ENCODE measurements at places on chromosomes 13 and 19.

GRCh38 chr13:111666164-111666776 is 345.8 kb downstream of the TEX29 start:
- no peak for DNase-seq

DNA sequence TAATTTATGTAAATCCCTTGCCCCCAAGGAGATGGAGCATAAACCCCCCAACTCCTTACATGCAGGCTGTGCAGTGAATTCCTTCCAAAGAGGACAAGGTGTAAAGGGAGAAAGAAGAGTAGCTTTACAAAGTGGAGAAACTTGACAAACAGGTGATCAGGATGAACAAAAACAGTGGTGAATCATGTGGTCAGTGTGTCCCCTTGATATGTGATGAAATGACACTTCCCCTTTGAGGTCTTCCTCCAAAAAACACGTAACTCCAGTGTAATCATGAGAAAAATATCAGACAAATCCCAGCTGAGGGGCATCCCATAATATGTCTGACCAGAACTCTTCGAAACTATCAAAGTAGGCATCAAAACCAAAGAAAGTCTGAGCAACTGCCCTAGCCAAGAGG is 29.5 kb upstream of the AKT2 start:
- DNase-seq = no peak

- DNase-seq = no peak
These were observed 39.5 kb downstream of the MPHOSPH8 start for GRCh38 chr13:19672990-19673389.

DNA sequence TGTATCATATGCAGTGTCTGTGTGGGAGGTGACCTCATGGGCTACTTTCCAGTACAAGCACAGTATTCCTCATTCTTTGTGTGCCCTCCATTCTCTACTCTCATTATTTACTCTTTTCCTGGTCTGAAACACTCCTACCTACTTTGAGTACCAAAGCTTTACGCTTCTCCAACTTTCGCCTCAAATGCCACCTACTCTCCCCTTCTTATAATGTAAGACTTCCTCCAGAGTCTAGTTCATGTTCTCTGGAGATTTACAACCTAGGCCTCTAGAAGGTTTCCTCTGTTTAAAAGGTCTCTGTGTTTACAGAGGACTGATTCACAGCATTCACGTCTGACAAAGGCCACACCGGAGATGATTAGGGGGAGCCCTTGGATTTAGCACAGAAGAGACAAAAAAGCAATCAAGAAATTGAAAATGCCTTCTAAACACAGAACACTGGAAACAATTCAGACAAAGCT is 302.0 kb downstream of the KLF12 start:
- DNase-seq = peak; percentile 26

- DNase-seq = peak; percentile 28
These were observed 225.3 kb upstream of the SERP2 start for GRCh38 chr13:44148159-44148914.

DNA sequence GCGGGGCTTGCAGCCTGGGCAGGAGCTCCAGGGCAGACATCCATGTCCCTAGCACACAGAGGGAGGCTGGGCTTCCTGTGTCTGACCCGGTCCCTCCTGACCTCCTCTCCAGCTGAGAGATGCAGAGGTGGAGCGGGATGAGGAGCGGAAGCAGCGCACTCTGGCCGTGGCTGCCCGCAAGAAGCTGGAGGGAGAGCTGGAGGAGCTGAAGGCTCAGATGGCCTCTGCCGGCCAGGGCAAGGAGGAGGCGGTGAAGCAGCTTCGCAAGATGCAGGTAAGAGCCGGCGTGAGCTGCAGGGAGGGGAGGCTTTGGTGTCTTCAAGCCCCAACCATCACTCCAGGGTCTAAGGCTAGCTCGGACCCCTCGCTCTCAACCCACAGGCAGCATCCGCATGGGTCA is 38.4 kb downstream of the KCNC3 start:
- no peak for DNase-seq

- DNase-seq = no peak
These were observed 10.8 kb downstream of the GYS1 start for GRCh38 chr19:48982280-48982679.

DNA sequence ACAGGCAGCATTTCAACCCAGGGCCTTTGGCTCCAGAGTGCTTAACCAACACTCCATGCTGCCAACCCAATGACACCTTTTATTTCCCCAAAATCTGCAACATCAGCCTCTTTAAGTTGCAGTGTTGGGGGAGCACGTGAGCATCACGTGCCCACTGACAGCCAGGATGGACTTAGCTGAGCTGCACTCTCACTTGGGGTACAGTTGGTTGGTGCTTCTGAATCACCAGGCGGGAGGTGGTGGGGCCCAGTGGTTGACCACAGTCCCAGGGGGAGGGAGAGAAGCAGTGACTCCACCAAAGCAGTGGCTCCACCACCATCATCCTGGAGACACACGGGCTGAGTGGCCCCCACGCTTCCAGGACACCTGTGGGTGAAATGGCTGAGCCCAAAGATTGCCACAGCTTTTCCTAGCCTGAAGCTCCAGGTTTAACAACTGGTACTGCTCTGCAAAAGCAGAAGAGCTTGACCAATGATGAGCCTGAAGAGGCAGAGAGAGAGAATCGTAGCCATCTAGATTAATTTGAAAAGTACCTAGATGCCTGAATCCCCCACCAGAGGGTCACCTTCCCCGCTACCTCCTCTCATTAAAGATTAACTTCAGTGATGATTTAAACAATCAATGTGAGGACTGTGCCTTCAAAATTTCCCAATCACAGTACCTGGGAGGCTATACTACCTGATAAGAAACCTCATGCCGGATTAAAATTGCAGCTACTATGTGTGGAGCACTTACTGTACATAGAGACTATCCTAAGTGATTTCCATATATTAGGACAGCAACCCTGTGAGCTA is 193.8 kb downstream of the FOXO1 start:
- no peak for DNase-seq

DNA sequence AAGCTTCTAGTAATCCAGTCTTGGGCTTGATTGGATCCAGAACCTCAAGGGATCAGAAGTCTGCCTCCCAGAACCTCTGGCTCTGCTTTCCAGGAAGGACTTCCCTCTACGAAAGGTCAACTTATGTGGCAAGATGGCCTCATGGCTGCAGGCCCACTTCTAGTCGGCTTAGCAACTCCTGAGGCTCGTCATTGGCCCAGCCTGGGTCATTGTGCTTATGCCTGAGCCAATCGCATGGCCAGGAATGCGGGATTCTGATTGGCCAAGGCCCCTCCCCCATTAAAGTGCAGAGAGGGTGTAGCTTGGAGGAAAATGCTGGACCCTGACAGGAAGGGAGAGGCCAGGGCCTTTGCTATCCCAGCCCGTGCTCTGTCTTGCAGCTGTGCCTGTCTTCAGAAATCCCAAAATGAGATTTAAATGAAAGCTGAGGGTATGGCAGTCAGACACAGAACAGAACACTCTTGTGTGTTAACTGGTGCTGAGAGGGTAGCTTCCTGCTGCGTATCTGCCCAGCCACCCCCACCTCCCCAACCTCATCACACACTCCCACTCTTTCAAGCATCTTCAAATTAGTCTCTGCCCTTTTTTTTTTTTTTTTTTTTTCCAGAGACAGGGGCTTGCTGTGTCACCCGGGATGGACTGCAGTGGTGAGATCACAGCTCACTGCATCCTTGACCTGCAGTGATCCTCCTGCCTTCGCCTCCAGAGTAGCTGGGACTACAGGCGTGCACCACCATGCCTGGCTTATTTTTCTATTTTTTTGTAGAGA is 5.5 kb upstream of the CCNE1 start:
- DNase-seq = no peak

GRCh38 chr19:45526143-45526542 is 18.9 kb downstream of the VASP start:
- peak; percentile 65 for DNase-seq

DNA sequence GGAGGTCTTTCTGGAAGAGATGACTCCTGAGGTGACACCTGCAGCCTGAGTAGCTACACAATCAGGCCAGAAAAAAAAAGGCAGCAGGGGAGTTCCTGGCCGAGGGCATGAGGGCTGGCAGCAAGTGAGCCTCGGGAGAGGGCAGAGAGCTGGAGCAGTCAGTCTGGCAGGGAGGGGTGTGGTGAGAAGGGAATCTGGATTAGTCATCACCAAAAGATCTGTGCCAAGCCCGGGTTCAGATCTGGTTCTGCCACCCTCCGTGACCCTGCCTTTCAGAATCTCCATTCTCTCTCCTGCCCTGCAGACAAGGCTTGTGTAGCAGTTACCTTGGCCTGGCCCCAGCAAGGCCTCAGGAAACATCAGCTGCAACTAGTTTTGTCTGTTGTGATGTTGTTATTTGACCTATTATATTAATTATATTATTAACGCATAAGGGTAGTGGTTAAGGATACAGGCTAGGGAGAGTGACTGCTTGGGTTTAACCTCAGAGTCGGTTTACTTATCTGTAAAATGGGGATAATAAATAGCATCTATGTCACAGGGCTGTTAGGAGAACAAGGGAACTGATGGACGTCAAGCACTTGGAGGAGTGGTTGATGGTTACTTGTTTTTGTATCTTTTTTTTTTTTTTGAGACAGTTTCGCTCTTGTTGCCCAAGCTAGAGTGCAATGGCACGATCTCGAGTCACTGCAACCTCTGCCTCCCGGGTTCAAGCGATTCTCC is 2.7 kb upstream of the CAPNS1 start:
- peak; percentile 46 for DNase-seq

DNA sequence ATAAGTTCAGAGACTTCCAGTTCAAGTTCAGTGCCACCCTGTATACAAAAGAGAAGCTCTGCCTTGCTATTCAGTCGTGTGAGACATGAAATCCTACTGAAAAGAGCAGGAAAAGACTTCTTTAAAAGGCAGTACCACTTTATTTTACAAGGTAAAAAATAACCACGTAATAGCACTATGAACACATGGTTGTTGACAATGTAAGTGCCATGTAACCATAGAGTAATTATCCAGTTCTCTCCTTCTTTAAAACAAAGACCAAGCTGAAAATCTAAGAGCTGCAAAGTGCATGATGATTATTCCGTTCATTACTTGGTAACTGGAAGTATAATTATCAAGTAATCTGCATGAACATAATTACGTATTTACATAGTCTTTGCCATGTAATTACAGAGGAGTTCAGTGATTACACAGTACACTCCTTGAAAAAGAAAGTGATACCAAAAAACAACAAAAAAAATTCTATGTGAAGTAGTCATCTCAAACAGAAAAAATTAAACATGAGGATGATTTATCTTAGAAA is 288.7 kb downstream of the EFNB2 start:
- DNase-seq = no peak

GRCh38 chr19:4576016-4576933 is 16.8 kb upstream of the SEMA6B start:
- DNase-seq = peak; percentile 38

DNA sequence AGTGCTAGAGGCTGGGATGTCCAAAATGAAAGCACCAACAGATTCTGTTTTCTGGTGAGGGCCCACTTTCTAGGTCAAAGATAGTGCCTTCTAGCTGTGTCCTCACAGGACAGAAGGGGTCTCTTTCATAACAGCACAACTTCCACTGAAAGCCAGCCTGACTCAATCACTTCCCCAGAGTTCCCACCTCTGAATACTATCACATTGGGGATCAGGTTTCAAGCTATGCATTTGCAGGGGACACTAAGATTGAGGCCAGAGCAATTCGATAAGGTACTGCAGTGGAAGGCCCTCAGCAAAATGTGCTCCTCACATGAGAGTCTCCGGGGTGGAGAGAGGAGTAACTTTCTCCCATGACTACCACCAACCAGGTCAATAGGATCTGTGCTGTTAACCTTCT is 1501.5 kb downstream of the EFNB2 start:
- DNase-seq = no peak

DNA sequence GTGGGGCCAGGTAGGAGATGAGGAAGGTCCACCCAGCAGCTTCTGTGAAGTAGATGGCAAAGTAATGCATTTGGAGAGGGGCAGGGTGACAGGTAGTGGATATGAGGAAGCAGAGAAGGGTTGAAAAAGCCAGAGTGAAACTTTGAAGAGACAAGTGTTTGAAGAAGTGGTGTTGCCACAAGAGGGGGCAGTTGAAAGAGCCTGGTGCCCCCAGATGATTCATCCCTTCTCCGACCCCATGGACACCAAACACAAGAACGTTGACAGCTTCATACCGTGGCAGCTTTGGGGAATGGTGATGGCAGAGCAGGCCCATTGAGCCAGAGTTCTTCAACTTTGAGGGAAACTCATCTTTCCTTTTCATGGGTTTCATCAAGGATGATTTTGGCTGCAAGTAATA is 19.9 kb downstream of the IFNL3 start:
- DNase-seq = no peak

- no peak for DNase-seq
These were observed 268.5 kb downstream of the MYO16 start for GRCh38 chr13:108897955-108898354.

DNA sequence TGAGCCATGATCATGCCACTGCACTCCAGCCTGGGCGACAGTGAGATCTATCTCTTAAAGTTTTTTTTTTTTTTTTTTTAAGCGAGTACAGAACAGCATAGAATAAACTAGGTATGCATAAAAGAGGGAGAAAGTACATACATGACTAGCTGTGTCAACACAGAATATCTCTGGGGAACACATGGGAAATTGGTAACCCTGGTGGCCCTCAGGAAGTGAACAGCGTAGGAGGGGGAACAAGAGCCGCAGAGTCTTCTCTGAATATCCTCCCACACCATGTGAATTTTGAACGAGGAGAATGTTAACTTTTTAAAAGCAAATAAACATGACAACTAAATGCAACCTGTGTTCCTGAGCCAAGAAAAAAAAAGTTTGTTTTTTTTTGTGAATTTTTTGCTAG is 15.2 kb downstream of the PHLDB3 start:
- DNase-seq = no peak

DNA sequence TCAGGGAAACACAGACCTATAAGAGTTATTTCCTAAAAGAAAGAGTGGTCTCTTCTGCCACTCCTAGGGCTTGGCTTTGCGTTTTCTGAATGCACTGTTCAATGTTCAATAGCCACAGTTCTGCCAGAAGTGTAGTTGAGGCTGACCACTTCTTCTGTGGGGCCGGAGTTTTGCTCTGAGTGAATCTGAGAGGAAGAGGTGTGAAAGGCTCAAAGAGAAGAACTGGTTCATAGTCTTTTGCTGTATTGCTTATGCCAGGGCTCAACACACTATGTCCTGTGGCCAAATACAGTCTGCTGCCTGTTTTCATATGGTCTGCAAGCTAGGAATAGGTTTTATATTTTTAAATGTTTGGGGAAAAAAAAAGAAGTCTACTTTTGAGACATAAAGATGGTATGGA is 128.2 kb downstream of the STOML3 start:
- no peak for DNase-seq

Data from astrocyte of the spinal cord (primary cell).